Mesothelial cell of epicardium (in vitro differentiated cells): ENCODE measurements at places on chromosomes 4 and X.

- no peak for DNase-seq
These were observed 6.8 kb downstream of the METAP1 start for GRCh38 chr4:99002279-99002678.

GRCh38 chr4:79917246-79917645 is 155.8 kb downstream of the ANTXR2 start:
- DNase-seq = no peak

DNA sequence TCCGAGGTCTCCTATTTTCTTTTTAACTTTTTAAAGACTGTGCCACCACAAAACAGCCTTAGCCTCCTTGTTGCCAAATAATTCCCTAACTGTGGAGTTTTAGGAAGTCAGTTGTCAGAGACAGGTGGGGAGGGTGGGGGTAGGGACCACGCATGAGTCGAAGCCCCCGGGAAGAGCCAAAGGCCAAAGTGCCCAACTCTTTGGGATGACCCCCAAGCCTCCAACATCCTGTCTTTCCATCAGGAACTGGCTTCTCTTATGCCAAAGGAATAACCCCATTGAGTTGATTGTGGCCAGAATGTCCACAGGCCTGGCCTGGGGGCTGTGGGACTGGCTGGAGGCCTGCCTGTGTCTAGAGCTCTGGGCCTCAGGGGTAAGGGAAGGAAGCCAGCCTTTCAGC is 5.8 kb downstream of the PRRG3 start:
- DNase-seq = no peak

DNA sequence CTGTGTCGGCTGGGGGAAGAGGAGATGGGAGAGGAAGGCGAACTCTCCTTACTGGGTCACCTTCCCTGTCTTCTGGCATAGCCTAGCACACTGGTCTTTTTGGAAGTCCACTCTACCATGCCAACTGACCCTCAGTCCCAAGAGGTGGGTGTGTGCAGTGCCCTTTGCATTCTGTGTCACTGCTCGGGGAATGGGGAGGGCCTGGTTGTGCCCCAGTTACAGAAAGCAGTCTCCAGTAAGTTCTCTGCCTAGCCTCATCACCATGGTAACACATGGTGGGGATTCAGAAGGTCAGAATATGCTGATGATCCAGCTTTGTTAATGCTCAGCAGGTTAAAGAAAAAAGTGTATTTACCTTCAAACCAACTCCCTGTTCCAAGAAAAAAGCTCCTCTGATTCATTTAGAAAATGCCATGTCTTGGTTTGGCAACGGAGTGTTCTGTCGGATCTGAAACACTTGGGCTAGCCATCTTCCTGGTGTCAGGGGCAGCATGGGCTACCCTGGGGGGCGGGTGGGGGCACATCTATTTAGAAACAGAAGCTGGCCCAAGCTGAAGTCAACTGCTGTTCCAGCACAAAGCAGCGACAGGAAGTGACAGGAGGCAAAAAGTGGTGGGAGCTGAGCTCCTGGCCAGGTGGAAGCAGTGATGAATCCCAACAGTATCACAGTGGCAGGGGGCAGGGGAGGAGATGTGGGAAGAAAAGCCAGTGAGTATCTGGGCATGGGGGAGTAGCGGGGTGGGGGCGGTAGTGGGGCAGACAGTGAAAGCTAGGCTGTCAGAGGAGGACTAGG is 37.0 kb downstream of the NSG1 start:
- no peak for DNase-seq

DNA sequence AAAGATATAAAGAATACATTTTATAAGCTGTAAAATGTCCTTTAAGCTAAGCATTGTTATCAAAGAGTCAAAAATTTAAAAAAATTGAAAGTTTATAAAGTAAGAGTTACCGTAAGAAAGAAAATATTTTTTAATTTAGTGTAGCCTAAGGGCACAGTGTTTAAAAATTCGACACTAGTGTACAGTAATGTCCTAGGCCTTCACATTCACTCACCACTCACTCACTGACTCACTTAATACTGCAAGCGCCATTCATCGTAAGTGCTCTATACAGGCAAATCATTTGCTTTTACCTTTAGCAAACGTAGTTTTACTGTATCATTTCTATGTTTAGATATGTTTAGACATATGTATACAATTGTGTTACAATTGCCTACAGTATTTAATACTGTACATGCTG is 20.2 kb downstream of the GLRA3 start:
- DNase-seq = no peak

GRCh38 chrX:153974726-153975286 is 2.3 kb downstream of the TMEM187 start:
- no peak for DNase-seq

DNA sequence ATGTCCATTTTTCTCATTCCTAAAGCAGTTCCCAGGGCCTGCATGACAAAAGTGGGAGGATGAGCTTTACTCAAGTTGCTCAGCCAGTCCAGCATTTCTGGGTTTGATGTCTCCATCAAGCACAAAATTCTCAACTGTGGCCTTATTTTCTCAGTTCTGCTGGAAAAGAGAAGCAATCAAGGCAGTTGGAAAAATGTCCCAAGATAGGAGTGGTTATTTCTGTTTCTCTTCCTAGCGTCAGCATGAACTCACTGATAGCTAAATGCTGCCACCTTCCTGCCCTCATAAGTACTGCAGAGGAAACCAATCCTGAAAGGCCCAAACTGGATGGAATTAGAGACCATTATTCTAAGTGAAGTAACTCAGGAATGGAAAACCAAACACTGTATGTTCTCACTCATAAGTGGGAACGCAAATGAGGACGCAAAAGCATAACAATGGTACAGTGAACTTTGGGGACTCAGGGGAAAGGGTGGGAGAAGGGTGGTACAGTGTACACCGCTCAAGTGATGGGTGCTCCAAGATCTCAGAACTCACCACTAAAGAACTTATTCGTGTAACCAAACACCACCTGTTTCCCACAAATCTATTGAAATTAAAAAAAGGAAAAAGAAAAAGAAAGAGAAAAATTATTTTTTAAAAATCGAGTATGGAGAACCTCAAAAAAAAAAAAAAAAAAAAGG is 29.6 kb downstream of the ADH7 start:
- DNase-seq = peak; percentile 40

DNA sequence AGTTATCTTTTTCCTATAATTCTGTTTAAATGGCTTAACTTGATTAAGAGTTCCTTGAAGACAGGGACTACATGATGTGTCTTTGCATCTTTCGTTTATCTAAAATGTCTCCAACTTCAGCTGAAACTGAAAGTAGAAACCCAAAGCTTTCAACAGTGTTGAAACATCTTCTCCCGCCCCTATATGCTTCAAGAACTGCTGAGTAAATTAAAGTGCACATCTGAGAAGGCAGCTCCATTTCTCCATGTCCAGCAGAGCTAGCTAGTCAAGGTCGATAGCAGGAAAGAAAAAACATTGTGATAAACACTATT is 185.7 kb upstream of the TBL1X start:
- DNase-seq = no peak

- DNase-seq = peak; percentile 32
These were observed 2.2 kb upstream of the SFRP2 start for GRCh38 chr4:153790962-153791551.

GRCh38 chrX:4809571-4809970 is 1096.1 kb upstream of the PRKX start:
- DNase-seq = no peak

DNA sequence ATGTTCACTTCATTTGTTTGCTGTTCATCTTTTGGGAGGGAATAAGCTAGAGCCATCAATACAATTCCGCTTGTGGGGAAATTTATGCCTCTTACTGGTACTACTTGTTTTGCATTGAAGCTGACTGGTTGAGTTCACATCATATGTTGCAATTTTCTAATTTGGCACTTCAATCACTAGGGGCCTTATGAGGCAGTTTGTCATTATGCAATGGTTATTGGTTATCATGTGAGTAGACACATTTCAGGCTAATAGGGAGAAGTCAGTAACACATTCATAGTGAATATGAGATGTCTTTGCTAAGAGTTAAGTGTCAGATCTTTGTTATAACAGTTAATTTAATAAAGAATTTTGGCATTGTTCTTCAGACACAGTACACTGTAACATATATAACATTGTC is 5.0 kb downstream of the RPL36A start:
- no peak for DNase-seq

DNA sequence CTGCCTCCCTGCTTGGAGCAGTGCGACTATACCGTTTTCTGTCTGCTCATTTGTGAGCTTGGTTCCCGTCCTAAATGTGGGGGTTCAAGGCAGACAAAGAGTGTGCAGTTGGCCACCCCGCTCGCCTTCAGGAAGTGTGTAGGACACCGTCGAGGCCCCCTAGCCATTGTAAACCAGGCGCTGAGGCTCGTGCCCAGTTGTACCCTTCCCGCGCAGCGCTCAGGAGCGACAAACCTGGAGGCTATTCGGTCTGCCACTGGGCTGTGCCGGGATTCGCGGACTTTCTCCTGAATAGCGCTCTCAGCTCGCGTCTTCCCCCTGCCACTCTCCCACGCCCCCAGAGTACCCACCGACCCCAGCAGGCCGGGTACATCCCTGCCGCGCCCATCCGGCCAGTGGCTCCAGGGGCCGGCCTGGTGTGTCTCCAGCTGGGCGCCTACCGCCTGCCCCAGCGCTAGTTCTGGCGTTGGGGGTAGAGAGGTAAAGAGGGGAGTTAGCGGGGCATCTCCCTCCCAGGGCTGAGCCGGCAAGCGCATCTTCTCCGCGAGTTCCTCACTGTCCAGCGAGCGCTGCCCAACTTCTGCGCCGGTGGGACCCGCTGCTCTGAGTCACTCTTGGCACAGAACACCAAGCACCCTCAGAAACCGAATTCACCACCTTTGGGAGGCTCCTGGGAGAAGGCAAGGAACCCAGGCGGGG is 880 bp upstream of the LONRF3 start:
- no peak for DNase-seq

DNA sequence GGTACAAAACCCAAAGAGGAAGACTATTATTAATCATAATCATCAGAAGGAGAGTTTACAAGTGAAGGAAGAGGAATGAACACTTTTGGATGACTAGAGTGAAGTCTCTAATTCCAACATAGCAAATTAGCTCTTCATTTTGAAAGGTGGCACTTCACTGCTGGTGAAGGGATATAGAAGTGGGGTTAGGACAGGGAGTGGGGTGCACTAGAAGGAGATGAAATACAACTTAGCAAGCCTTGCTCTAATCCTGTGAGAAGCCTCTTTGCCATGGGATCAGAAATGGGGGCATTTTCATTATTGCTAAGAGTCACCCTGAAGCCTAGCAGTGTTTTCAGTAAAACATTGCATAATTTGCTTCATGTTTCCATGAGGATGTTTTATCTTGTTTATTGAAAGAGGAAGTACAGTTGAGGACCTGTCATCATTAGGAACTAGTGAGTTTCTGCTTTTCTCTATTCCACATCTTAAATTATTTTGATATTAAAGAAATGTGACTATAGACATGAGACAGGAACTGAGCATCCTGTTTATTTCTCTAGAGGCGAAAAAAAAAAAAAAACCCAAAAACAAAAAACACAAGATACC is 9.3 kb upstream of the GRPR start:
- DNase-seq = no peak

GRCh38 chr4:55763996-55764395 is 55.6 kb upstream of the EXOC1L start:
- no peak for DNase-seq

DNA sequence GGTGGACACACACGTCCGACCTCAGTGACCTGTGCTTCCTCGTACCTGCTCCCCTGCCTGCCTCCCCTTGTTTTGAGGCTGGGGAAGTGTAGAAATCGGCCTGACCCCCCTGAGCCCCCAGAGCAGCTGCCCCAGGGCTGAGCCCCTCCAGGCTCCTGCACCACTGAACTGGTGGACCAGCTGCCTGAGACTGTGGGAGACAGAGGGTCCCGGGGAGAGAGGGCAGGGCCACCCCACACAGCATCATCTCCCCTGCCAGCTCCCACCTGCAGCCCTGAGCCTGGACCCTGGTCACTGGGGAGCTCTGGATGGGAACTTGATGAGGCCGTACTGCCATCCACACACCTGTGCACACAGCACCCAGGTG is 15.0 kb upstream of the NAT8L start:
- DNase-seq = no peak

GRCh38 chrX:135295944-135296305 is 13.4 kb upstream of the ETDC start:
- no peak for DNase-seq

GRCh38 chrX:150849486-150849885 is 49.0 kb downstream of the CD99L2 start:
- DNase-seq = no peak

DNA sequence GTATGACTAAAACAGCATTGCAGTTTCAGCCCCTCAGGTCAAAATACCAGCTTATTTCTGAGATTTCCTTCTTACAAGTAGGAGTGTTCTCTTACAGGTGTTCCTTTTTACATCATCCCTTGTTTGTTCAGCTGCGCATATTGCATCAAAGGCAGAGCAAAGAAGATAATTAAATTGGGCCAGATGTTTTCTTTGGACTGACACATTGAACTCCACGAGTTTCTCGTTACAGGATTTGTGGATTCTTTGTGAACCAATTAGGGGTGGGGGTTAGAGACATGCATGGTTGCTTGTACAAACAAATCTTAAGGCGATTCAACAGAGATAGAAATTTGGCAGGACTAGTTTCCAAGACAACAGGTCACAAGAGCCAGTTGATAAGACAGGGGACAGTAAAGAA is 95.7 kb downstream of the SPANXN4 start:
- no peak for DNase-seq

DNA sequence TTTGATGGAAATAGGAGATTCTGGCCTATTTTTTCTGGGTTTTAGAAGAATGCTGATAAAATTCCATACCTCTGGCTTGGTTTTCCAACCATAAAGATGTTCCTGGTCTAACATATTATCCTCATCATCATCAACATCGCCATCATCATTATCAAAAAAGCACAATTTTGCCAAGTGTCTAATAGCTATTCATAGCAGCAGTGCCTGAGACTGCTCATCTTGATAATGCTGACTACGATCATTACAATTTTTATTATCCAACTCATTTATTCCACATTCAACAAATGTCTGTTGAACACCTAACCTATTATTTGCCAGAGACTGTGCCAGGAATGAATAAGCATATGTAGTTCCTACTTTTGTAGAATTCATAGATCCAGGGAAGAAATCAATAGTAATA is 303.5 kb upstream of the GATB start:
- no peak for DNase-seq

DNA sequence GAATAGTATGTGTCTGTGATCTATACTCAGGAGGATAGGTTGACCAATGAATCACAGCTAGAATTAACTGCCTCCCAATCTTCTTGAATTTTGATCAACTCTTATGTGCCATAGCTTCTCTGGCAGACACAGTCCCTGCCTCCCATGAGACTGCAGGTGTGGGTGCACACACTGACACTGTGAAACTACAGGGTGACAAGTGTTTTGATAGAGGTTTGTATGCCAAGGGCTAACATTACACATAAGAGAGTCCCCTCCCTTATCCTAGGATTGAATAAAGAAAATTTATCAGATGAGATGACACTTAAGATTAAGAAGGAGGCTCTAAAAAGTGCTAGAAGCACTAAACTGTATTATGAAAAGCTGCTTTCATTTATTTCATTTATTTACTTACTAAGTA is 218.4 kb upstream of the BMP3 start:
- no peak for DNase-seq

GRCh38 chr4:163878336-163879121 is 384.0 kb downstream of the TMA16 start:
- no peak for DNase-seq

- DNase-seq = no peak
These were observed 296.2 kb downstream of the FRMPD4 start for GRCh38 chrX:12434493-12434892.

GRCh38 chr4:7719354-7720174 is 220.1 kb downstream of the AFAP1 start:
- peak; percentile 73 for DNase-seq

- no peak for DNase-seq
These were observed 103.9 kb downstream of the PDS5A start for GRCh38 chr4:39873823-39874222.

- DNase-seq = no peak
These were observed 56.7 kb downstream of the CLDN34 start for GRCh38 chrX:10023821-10024220.
